Activated CD4-positive, alpha-beta T cell treated with anti-CD3 and anti-CD28 coated beads for 36 hours (primary cell): ENCODE measurements at places on chromosomes 4 and X. TPM values are rescaled to one million over a fixed set of nuclear protein-coding genes. Genes with fewer than 3 reads are reported as not detected.

MAOA gene
- total RNA-seq = 1.5 TPM

NOX1 gene
- not detected for total RNA-seq

CYLC1 gene
- not detected for total RNA-seq

DNA sequence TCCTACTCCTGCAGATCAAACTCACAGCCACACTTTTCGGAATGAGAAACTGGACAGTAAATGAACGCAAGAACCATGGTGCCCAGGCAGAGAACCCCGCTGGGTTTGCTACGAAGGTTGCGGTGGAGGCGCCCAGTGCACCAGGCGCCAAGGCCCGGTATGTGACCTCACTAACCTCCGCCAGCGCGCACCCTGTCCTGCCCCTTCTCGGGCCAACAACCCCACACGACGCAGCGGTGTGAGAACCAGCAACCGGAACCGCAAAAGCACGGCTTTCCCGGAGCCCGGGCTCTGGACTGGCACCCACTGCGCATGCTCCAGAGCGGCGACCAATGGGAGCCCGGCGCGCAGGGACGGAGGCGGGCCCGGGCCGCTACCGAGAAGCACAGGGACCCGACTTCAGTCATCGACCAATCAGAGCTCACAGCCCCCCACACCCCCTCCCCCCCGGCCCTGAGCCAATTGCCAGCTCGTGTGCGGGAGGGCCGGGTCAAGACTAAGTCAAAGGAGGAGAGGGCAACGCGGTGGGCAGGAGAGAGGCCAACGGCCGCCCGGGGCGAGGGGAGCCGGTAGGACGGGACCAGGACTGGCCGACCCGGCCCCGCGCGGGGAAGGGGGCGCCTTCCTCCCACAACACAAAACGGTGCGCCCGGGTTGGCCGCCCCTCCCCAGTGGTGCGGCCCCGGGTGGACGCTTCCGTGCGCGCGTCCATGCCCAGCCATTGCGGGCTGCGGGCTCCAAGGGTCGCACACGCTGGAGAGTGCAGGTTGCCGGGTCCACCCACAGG, 7.3 kb upstream of the WAS start:
- H3K27me3 ChIP-seq = no peaks in the 10 kb centered on the region
- H3K4me3 ChIP-seq = peak overlapping the region; percentile 90
- peak; percentile 92 for DNase-seq
- H3K4me1 ChIP-seq = peaks cover 19% of the 10 kb centered on the region
- H3K27ac ChIP-seq = peak overlapping the region; percentile 91

GRCh38 chrX:96688789-96689188, 4.1 kb downstream of the DIAPH2 start:
- DNase-seq = no peak
- peaks cover 17% of the 10 kb centered on the region for H3K4me1 ChIP-seq
- H3K27me3 ChIP-seq = no peaks in the 10 kb centered on the region

DNA sequence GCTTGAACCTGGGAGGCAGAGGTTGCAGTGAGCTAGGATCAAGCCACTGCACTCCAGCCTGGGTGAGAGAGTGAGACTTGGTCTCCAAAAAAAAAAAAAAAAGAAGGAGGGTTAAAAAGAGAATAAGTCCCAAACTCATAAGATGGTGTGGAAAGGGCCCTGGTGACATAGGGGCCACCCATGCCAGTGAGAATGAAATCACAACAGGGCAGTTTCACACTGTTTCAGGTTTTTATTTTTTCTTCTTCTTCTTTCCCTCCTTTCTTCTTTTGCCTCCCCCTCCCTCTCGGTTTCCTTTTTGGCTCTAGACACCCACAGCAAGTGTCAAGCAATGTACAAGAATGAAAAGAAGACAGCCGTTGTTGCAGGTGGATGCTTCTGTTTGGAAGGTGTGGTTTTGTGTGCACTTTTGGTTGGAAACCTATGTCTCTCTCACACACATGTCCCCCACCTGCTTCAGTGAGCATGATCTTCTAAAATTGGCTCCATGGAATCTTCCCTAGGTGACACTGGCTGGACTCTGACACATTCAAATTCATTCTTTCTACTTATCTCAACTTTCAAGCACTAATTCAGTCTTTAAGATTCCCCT, 14.4 kb upstream of the TLR8 start:
- H3K27me3 ChIP-seq = no peaks in the 10 kb centered on the region
- no peak for DNase-seq
- peaks cover 27% of the 10 kb centered on the region for H3K4me1 ChIP-seq
- no peak overlapping the region for H3K27ac ChIP-seq
- no peak overlapping the region for H3K4me3 ChIP-seq

GRCh38 chrX:118058924-118059323, 57.7 kb downstream of the KLHL13 start:
- H3K27ac ChIP-seq = no peak overlapping the region
- DNase-seq = no peak
- H3K27me3 ChIP-seq = no peaks in the 10 kb centered on the region
- no peaks in the 10 kb centered on the region for H3K36me3 ChIP-seq
- no peaks in the 10 kb centered on the region for H3K4me1 ChIP-seq

DNA sequence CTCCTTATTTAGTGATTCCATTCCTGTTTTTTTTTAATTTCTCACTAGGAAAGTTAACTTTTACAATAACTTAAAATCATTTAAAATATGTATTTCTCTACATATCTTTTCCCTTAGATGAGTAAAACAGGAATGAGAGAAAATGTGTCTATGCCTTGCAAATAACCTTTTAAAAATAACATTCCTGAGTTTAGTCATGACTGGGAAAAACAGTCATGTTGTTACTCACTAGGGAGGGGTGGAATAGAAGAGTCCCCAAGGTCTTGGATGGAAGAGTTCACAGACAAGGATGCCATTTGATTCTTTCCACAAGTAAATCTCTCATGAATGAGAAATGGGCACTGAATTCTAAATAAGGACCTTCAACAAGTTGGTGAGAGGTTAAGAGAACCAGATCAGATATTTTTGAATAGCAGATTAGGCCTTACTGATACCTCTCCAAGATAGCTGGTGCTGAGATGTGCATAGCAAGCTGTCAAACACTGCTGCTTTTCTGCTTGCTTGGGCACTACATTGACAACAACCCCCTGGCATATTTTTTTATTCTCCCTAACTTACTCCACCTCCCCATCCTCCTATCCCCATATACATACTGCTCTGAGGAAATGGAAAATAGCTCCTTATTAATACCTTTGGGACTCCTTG, 25.1 kb downstream of the UGDH start:
- H3K27me3 ChIP-seq = no peaks in the 10 kb centered on the region
- DNase-seq = no peak
- no peak overlapping the region for H3K27ac ChIP-seq
- H3K4me1 ChIP-seq = no peaks in the 10 kb centered on the region

DNA sequence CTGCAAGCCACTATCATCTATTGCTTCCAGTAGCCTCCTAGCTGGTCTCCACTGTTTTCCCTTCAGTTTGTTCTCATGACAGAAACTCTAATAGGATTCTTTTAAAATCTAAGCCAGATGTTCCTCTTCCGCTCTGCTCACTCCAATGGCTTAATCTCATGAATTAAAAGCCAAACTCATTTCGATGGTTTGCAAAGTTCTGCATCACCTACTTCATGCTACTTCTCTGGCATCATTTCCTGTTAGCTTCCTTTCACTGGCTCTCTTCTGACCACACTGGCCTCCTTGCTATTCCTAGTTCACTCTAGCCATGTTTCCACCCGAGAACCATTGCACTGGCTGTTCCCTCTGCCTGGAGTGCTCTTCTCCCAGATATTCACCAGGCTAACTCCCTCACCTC, 102.0 kb upstream of the LSM6 start:
- no peak overlapping the region for H3K27ac ChIP-seq
- no peaks in the 10 kb centered on the region for H3K4me1 ChIP-seq
- DNase-seq = no peak
- H3K27me3 ChIP-seq = peaks cover 5% of the 10 kb centered on the region
